ENCODE measurements at places on chromosomes 12 and 14.

GRCh38 chr12:111443586-111443985 lies 37.9 kb downstream of the SH2B3 start:
- no peak for DNase-seq

- no peak for DNase-seq
These were observed 38.1 kb upstream of the CAPRIN2 start for GRCh38 chr12:30792648-30793499.

DNA sequence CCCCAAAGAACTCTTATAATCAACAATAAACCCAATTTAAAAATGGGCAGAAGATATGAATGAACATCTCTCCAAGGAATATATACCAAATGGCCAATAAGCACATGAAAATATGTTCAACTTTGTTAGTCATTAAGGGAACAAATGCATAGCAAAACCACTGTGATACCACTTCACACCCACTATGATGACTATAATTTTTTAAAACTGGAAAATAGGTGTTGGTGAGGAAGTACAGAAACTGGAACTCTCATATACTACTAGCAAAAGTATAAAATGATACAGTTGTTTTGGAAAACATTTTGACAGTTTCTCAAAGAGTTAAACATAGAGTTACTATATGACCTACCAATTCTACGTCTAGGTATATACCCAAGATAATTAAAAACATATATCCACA lies 9.4 kb upstream of the HEATR5A start:
- DNase-seq, result no peak

DNA sequence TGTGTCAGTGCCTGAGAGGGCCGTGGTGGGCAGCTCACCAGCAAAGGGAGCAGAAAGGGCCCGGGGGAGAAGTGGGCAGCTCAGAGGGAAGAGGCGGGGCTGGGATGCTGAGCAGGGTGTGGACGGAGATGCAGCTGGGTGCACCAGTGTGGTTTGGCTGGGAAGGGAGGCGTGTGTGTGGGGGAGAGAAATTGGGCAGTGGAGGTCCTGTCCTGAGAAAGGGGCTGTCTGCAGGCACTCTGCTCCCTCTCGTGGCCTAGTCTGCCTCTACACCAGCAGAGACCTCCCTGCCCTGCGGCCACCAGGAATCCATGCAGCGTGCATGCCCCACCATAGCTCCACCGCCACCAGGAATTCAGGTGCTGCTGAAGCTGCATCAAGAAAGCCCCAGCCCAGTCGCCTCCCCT lies 6.4 kb downstream of the TMEM121 start:
- DNase-seq, result no peak

GRCh38 chr12:48999371-49000131 lies at the start of gene DDN:
TSS of gene DDN (minus strand) at chr12:48999375. CDS start at chr12:48999287, 88 bp downstream.
- no peak for DNase-seq

- no peak for DNase-seq
These were observed 23.5 kb upstream of the DYRK2 start for GRCh38 chr12:67625004-67625403.

DNA sequence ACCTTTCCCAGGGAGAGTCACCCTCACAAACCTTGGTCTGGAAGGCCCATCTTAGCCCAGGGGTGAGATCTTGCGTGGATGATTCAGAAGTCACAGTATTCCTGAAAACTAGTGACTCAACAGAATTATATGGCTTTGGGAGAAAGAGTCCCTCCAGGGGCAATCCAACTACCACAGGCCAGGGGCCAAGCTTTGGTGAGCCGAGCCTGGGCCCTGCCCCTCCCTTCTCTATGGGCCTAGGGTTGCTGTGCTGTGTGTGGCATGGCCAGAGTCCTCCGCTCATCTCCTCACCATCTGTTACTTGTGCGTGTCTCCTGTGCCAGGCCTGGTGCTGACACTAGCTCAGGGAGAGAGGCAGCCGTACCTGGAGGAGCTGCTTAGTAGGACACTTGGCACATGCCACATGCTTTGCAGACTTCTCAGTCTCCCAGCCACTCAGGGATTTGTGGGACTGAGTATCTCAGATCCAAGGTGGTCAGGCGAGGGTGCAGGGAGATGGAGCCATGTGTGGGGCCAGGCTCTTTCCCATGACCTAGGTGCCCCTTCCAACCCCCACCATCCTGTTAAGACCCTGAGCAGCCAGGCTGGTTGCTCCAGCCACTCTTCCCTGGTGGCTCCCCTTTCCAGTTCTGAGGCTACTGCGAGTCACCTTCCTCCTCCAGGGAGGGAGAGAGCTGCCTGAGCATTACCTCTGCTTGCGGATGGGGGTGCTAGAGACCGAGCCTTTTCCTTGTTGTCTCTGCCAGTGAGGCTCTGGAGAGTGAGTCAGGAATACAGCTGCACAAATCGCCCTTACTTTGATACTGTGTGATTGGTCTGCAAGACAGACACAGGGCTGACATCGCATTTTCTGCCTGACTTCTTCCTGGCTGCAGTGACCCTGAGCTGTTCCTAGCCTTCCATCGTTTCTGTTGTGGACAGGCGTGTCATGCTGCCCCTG lies 94.1 kb downstream of the SLC25A47 start:
- peak; percentile 95 for DNase-seq
